NCI-H1092 (cell line): ENCODE measurements at places on chromosomes 11 and 22.

DNA sequence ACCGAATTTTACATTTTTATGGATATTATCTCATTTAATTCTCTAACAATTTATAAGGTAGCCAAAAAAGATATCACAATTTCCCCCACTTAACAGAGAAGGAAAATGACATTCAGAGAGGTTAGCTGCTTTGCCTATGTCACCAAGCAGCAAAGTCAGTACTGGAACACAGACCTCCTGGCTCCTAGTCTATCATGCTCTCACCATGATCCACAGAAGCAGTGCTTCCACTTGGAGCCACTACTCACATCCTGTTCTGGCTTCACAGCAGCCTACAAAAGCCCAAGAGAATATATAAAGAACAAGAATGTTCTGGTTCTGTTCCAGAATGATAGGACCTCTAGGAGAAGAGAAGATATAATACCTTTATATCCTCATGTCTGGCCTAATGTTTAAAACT, 59.5 kb upstream of the SCUBE2 start:
- no peak for DNase-seq

- DNase-seq, result no peak
Observed at GRCh38 chr22:48093981-48094380, 1331.5 kb downstream of the TBC1D22A start.

- no peak for DNase-seq
Observed at GRCh38 chr11:6799402-6799801, at the start of gene OR6A2. Gene OR6A2, minus strand, starts transcription at chr11:6799689. Its CDS starts 3,981 bp downstream, at chr11:6795708.

DNA sequence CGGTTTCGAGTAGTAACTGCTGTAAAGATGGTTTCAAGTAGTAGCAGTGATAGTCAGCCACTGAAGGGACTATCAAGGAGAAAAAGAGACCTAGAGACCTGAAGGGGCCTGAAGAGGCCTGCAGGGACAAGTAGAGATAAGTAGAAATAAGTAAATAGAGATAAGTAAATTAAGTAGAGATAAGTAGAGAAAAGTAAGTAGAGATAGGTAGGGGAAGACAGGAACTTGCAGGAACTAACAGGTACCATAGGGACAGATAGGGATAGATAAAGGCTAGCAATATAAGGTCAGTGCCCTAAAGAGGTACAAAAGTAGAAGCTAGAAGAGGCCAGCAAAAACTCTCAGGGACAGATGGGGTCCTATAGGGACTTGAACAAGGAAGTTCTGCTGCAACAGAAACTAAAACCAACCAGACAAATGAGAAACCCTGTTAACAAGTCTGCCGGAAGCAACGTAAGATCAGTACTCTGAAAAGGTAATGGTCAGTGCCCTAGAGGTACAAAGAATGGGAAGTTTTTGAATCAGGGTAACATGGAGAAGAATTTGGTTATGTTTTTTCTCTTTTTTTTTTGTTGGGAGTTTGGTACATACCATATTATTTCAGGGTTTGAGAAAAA, 9.6 kb upstream of the SC5D start:
- DNase-seq, result no peak

GRCh38 chr11:1727861-1728260, 22.5 kb downstream of the IFITM10 start:
- DNase-seq, result no peak

DNA sequence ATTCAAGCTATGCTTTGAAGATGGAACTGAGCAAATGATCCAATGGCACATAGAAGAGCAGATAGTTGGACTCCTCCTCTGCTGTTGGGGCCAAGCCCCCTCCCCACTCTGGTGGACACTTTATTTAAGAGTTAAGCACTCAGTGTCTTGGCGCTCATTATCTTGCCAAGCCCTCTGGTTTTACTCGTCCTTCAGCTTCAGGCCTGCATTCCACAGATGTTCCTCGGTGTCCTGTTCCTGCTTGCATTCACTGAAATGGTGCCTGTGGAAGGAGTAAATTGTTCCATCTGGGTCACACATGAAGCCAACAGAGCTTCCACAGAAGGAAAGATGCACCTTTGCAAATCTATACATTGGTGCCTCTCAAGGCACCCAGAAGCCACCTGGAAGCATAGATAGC, 26.1 kb downstream of the MAML2 start:
- no peak for DNase-seq
